ENCODE measurements at places on chromosomes 6 and 20.

- DNase-seq, result no peak
These were observed 51.8 kb downstream of the SSR1 start for GRCh38 chr6:7261032-7261841.

GRCh38 chr6:34992376-34992775 is 103.3 kb downstream of the ANKS1A start:
- no peak for DNase-seq

DNA sequence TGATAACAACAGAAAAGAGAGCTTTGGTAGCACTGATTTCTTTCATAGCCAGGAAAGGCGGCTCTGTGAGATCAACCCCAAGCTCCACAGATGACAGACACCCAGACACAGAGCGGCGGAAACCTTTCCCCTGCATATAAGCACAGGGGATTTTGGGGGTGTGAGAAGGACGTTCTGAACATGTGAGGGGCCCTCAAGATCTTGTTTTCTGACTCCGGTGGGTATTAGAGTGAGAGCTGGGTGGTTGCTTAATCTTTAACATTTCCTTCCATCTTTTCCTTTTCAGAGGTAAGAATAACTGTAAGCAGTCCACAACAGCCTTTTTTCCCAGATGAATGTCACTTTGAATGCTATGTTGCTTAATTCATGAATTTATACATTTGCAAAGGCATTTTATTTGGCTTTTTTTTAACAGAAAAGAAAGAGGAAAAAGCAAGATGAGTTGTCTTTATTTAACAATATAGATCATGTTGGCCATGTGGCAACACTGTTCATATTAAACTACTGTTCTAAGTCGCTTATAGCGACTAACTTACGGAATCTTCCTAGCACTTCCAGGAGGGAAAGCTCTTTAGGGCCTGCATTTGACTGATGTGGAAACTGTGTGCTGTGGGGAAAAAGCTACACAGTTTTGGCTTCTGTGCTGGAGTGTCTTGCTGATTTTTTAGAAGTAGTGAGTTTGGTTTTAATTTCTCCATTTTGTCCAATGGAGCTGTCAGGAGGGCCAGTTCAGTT is 80.5 kb upstream of the NAA20 start:
- DNase-seq, result no peak

- DNase-seq, result no peak
These were observed 21.6 kb downstream of the RREB1 start for GRCh38 chr6:7129360-7129759.

DNA sequence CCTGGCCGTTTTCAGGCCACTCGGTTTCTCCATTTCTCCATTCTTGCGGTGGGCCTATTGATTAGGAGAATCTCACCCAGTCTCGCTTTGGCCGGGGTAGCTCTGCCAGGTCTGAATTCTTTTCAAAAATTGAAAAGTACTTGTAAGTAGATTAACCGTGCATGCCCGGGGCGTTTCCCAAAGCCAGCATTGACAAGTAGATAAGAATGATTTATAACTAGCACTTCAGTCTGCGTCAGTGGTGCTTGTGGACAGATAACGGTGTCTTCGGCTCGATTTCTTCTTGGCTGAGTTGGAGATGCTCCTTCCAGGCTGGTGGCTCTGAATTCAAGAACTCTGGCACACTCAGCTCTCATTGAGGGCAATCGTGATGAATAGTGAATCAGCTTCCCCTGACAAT is 29.0 kb downstream of the SLC24A3 start:
- no peak for DNase-seq

- DNase-seq, result no peak
These were observed 240 bp downstream of the FOXQ1 start for GRCh38 chr6:1312203-1312472.
